Caco-2 (cell line): ENCODE measurements at places on chromosomes 4 and X.
A peak's percentile ranks its signal among the peaks of the same experiment; 100 is the strongest.

- DNase-seq: no peak
These were observed 38.6 kb downstream of the TRIM2 start for GRCh38 chr4:153242839-153243324.

DNA sequence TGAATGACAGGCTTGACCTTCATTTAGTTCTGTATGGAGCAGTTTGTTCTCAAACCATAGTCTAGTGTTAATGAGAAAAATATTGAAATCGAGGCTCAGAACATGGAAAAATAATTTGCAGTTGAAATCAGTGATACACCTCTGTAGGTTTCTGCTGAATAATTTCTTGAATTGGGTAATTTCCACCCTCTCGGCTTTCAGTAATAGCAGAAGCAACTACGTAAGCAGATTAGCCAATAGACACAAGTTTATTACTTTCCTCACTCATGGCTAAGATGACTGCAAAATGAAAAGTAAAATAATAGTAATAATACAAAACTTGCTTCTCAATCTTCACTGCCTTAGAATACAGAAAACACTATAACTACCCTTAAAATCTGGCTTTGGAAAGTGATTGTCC, 46.0 kb downstream of the USP38 start:
- DNase-seq: no peak

- DNase-seq: no peak
These were observed 29.2 kb downstream of the TBC1D9 start for GRCh38 chr4:140726776-140727500.

DNA sequence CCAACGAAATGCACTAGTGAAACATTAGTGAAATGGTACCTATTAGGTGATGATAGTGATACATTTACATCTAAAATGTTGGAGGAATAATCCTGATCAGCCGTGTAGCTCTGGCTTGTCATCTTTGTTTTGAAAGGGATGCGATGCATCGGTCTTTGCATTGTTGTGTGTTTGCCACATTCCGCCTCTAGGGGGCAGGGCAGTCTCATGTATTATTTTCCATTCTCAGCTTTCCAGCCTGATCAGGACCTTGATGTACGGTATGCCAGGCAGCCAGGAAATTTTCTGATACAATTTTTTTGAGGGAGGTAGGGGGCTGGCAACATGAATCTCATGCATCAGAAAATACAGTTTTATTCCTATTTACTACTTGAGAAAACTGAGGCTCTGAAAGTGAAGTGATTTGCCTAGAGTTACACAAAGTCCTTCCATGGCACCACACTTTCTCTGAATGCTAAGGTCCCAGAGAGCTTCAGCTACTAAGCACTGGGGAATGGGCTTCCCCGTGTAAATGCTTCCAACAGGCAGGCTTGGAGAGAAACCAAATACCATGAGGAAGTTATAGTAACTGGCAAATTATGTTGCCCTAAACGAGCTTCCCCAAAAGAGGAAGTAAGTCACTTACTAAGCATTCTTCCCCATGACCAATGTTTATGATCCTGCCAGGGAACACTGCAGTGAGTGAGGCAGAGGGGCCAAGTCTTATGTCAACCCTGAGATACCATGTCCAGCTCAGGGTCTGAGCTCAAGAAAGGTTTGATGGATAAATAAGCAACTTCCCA, 31.8 kb upstream of the IQSEC2 start:
- peak; percentile 37 for DNase-seq

- no peak for DNase-seq
These were observed 121.7 kb upstream of the MAP3K15 start for GRCh38 chrX:19636980-19637379.

GRCh38 chr4:129998436-129999150, 902.6 kb downstream of the C4orf33 start:
- no peak for DNase-seq

- no peak for DNase-seq
These were observed 284.4 kb downstream of the ARHGAP24 start for GRCh38 chr4:85759388-85759787.

DNA sequence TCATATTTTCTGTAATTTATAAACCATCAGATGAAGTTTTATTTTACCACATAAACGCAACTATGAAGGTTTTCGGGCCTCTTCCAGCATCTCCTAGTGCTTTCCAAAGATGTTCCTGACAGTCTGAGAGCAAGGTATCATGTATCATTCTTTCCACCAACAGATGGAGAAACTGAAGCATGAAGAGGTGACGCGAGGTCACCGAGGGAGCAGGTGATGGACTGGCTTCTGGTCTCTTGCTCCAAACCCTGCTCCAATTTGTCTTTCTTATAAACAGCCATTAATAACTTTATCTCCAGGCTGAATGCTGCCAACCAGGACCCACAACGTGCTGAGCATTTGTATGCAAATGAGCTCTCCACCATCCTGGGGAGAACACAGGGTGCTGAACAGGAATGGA, 86.3 kb upstream of the MAML3 start:
- no peak for DNase-seq

GRCh38 chrX:119885554-119886428, 9.9 kb upstream of the AKAP14 start:
- peak; percentile 47 for DNase-seq

DNA sequence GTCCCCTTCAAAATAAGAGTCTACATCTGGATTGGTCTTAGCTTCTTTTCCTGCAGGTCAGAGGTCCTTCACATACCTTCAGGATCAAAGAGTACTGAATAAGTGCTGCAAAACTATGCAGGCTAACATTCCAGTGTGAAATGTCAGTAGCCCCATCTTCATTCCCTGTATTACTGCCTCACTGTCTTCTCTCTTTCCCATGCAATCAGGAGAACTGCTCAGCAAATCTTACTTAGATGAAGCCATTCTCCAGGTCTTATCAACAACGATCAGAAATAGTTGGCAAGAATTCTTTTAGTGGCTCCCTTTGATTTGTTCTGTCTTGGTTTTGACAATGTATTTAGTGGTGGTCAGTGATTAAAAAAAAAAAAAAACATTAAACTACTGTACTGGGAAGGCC, 26.0 kb upstream of the IQCM start:
- DNase-seq: no peak

GRCh38 chr4:14095831-14096230, 468.3 kb upstream of the BOD1L1 start:
- DNase-seq: no peak

- DNase-seq: no peak
These were observed 6.8 kb downstream of the PTCHD1 start for GRCh38 chrX:23341452-23341851.

DNA sequence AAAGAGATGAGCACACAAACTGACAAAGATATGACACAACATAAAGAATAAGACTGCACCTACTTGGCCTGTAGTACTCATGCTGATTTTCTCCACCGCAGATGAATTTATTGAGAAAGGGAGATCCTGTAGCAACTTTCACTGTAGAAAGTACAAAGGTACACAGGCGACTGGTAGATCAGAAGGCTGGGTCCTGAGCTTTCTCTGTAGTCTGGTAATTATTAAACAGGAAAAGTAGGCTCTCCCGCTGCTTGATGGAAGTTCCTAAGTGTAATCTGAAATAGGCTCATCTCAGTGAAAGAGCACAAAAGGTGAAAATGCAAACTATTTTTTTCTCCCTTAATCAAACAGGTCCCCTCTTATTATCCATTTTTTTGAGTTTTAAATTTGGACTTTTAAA, at the start of gene ADH6:
ADH6 (minus strand) TSS at position 175 of the 400 bp plus-strand sequence; CDS start at position 81, 94 bp downstream.
- peak; percentile 42 for DNase-seq

GRCh38 chrX:41665686-41666085, 23.1 kb upstream of the GPR34 start:
- no peak for DNase-seq

- DNase-seq: peak; percentile 65
These were observed 11.3 kb upstream of the ANOS1 start for GRCh38 chrX:8743126-8743732.

GRCh38 chrX:117641913-117642656, 474.5 kb downstream of the KLHL13 start:
- DNase-seq: no peak

DNA sequence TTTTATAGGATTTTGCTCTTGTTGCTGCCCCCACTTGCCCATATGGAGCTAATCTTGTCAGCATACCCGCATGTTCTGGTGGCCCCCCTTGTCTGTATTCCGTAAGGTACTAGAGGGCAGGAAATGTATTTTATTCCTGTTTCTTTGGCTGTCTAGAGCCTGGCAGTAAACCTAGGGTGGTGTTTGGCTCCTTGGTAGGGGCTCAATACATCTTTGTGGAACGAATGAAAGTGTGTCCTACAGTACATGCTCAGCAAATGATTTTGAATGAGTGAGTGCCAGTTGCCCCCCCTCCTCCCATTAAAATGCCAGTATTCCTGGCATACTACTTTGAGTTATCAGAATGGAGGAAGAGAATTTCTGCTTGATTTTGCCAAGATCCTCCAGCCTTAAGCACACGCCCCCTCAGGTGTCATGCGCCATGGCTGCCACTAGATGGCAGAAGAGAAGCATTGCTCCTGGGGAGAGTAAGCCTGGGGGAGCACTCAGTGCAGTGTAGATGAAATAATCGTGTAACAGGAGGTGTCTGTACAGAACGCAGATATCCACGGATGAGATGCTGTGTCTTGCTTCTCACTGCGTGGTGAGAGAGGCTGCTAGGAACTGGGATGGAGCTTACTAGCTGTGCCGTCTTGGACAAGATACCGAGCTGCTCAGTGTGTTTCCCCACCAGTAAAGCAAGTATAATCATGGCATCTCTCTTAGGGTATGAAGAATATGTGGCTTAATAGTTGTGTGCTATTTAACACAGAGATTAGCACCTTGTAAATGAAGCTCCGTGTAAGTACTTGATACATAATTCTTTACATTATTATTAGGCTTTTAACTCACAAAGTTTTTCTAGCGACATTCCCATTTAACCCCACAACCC, 17.2 kb upstream of the RNF212 start:
- DNase-seq: peak; percentile 76

DNA sequence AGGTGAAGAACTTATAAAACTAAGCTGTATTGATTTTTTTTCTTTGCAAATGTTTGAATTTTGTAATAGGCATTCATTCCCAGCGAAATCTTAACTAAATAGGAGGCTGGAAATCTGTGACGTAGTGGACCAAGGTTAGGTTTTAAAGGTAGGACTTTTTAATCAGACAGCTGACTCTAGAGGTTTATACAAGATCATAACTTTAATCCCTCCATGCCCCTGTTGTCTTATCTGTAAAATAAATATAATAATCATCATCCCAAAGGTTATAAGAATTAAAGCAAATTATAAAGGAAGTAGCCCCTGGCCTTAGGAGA, 101.3 kb downstream of the SHROOM3 start:
- no peak for DNase-seq

DNA sequence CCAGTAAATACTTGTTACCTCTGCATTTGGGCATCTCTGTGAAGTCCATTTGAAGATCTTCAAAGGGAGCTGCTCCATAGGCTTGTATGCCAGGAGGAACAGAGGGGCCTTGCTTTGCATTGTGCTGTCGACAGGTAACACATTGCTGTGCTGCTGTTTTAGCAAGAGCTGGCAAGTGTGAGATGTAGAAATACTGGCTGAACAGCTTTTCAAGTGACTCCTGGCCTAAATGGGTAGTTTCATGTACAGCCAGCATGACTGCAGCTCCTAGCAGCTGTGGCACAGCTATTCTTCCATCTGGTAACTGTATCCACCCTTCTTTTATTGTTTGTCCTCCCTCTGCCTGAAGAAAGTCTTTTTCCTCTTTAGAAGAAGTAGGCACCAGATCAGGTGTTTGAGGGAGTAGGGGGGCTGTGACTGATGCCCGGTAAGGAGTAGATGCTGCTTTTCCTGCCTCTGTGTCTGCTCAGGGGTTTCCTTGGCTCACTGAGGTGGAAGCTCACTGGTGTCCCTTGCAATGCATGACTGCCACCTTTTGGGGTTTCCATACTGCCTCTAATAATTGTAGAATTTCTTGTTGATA, 965.3 kb downstream of the CCSER1 start:
- no peak for DNase-seq

GRCh38 chr4:133823177-133823576, 378.4 kb downstream of the PABPC4L start:
- DNase-seq: no peak

GRCh38 chr4:53571936-53572599, 19.2 kb downstream of the LNX1 start:
- no peak for DNase-seq

DNA sequence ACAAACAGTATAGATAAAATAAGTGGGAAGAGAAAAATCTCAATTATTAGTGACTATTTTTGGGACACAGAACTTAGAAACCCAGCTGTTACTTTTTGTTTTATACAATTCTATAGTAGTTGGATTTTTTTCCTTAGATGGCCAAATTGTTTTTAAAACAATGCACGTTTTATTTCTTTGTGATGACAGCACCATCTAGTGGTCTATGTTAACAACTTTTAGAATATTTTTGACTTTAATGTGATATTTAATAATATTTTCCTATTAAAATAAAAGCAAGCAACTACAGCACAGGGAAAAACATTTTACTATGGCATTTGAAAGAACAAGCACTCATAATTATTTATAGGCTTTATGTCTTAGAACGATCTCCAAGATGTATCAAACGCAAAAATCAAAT, 5.6 kb upstream of the SMIM31 start:
- no peak for DNase-seq

DNA sequence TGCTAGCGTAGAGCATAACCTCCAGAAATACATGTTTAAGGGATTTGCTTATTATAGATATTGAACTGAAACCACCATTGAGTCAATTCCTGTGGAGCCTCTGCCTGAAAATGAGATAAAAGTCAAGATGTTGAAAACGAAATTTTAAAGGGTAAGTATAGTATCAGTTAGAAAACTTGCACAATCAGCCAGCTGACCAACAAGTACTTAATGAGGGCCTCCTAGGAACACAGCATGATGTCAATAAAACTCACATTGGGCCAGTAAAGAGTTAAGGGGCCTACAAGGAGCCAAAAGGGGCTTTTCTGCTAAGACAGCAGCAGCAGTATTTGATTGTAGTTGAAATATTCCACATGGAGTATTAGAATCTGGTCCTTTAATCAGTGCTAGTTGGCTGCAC, 314.1 kb upstream of the PPARGC1A start:
- DNase-seq: no peak

DNA sequence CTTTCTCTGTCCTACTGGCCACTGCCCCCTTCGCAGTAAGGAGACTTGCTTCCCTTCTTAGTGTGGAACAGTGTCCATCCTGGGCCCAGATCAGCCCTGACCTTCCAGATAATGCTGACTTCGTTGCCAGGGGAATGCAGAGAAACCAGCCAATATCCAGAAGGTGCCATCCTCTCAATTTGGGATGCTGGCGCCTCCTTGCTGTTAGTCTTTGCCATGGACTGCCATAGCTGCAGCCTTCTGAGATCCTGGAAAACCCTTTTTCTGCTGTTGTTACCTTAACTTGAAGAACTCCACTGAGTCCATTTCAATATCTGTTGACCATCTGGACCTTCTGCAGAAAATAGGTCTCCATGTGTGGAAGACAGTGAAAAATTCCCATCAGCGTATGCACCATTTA, 21.8 kb downstream of the RAI2 start:
- DNase-seq: no peak

DNA sequence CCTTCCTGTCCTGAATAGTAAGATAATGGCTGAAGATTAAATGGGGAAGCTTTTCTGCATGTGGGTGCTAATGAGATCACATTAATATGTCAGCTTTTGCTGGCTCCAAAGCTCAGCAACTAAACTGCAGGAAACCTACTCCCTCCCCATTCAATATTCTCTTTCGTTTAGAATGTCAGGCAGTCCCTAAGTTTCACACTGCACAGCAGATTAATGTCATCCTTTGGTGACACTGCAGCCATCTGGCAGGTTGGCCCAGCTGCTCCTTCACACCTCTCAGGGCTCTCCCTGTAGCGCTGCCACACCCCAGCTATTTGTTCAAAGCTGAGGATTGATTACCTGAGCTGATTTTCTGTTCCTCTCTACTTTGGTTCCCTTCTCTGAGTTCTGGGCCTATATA, 110.5 kb downstream of the KDR start:
- DNase-seq: no peak

- no peak for DNase-seq
These were observed 13.8 kb downstream of the APBB2 start for GRCh38 chr4:41200486-41201017.
